Stimulated activated CD4-positive, alpha-beta T cell treated with anti-CD3 and anti-CD28 coated beads, Interleukin-1b, Interleukin-23, amount 100 ng/mL, for 1 hour (primary cell): ENCODE measurements at places on chromosomes 16 and 17.

DNA sequence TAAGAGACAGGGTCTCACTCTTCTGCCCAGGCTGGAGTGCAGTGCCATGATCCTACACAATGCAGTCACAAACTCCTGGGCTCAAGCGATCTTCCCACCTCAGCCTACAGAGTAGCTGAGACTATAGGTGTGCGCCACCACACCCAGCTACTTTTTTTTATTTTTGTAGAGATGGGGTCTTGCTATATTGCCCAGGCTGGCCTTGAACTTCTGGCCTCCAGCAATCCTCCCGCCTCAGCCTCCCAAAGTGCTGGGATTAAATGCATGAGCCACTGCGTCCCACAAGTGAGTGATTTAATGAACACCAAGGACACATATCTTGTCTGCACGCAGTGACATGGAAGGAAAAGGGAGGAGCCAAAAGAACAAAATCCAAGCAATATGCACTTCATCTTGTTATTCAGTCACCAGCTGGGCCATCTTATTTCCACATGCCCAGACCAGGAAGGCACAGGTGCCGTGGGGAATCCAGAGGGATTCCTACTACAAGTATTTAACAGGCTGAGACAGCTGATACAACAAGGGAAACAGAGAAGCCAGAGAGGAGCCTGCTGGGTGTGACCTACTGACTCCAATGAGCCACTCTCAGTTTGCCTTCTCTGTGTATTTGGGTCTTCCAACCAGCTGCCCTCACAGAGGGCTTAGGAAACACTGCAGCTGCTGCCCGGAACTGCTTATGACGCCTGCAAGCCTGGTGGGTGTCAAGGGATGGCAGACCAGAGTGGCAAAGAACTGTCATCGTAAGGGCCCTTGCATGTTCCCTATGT is 17.0 kb downstream of the LSM12 start:
- no peak for DNase-seq

GRCh38 chr16:84004442-84004841 is 36.4 kb downstream of the NECAB2 start:
- DNase-seq = no peak

DNA sequence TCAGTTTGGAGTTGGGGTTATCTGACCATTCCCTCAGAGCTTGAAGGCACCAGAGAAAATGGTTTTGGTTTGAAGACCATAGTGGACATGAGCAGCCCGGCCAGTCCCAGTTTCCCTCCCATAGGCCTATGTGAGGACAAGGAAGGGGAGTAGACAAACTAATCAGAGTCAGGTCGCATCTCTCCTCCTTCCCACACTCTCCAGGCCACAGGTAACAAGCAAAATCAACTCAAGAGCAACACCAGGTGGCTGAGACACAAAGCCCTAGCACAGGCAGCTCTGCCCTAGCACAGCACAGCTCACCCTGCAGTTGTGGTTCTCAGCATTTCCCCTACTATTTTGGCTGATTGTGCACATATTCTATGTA is 7.2 kb downstream of the SUPT4H1 start:
- DNase-seq = no peak

GRCh38 chr16:1028056-1028455 is 44.5 kb upstream of the SSTR5 start:
- DNase-seq = no peak

DNA sequence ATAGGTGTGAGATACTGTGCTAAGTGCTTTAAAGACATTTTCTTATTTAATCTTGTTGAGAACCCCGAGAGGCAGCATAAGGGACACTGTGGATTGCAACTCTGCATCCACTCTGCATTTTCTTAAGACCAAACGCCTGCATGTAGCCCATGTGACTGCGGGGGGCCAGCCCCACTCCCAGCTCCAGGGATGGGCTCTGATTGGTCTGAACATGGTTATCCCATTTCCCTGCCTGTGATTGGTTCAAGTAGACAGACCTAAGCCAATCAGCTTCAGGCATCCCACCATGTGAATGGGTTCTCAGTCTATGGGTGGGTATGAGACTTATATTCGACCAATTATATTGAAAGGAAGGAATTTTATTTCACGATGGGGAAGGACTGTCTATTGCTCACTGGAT is 33.2 kb upstream of the USP7 start:
- DNase-seq = no peak

DNA sequence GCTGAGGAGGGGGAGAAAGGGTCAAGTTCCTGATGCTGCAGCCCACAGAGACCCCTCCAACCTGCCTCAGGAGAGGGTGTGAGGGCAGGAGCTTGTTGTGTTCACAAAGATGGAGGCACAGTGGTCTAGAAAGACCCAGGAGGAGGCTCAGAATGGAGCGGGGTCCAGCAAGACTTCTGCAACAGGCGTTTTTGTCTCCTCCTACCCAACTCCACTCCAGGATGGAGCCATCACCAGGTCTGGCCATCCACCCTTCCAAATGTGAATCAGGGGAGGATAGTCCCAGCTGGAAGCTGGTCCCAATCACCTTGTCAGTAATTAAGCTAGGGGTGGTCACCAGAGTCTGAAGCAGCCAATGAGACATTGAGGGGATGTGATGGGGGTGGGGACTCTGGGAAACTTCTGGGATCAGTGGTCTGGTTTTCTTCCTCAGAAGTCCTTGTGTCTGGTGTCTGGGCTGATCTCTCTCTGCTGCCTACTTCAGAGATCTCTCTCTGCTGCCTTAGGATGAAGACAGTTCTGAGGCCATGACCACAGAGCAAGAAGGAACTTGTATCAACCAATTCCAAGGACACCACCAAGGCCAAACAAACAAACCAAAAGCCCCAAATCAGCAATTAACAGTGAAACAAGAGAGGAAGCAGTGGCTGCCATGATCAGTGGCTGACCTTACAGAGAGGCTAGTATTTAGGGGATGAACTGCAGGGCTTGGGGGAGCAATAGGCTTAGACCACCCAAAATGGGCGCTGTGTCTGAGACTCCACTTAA is 14.5 kb downstream of the CD300LB start:
- DNase-seq = no peak

GRCh38 chr16:19645557-19645981 is 72.5 kb downstream of the KNOP1 start:
- DNase-seq = no peak

DNA sequence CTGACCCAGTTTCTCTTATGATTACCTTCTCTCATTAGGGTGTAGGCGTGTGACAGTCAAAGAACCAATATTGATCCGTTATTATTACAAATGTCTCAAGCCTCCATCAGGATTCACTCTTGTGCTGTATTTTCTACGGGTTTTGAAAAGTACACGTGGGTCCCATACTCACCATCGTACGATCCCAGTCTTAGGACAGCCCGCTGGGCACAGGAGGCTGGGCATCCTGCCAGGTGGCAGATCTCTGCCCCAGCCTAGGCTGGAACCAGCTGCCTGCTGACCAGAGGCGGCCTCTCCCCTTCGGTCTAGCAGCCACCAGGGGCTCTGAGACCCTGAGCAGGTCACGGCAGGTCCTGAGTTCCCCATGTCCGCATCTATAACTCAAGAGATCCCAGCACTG is 2.0 kb upstream of the METRNL start:
- no peak for DNase-seq

- DNase-seq = no peak
Observed at GRCh38 chr17:40526668-40527067, 25.2 kb upstream of the TNS4 start.

- DNase-seq = no peak
Observed at GRCh38 chr17:14506364-14506763, 205.5 kb downstream of the HS3ST3B1 start.

GRCh38 chr17:14701886-14702285 is 401.0 kb downstream of the HS3ST3B1 start:
- DNase-seq = no peak

DNA sequence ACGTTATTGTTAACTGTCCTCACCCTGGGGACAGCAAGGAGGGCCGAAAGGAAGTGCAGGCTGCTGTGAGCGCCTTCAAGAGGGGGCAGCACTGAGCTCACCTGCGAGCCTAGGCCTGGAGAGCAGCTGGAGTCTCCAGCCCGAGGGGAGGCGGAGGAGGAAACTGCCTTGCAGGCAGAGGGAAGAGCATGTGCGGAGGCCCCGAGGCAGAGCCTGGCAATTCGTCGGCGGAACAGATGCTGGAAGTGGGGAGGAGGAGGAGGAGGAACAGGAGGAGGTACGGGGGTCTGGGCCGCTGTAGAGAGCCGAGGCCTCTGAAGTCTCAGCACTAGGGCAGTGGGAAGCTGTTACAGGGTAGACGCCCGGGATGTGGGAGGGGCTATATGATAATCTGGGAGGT is 49.6 kb upstream of the PLCG2 start:
- no peak for DNase-seq

DNA sequence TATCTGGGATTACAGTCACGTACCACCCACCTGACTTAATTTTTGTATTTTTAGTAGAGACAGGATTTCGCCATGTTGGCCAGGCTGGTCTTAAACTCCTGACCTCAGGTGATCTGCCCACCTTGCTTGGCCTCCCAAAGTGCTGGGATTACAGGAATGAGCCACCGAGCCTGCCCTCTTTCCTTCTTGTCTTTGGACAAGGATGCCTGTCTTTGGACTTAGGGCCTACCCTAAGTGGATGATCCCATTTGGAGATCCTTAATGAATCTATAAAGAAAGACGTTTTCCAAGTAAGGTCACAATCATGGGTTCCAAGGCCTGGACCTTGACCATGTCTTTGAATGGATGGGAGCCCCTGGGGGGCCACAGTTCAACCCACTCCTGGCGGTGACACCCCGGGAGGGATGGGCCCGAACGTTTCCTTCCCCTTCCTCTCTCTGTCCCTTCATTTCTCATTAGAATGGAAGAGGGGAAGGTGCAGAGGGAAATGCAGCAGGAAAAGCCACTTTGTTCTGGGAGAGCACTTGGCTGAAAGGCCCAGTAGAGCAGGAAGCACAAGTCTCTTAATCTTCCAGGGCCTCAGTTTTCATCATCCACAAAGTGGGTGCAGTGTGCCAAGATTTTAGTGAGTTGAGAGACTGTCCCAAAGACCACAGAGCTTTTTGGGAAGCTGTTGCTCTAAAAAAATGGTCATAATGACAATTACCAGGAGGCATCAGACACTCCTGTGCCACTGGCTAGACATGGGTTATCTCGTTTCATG is 353.3 kb downstream of the SEC14L1 start:
- no peak for DNase-seq
